SK-N-DZ (cell line): ENCODE measurements at places on chromosomes 5 and 9.

DNA sequence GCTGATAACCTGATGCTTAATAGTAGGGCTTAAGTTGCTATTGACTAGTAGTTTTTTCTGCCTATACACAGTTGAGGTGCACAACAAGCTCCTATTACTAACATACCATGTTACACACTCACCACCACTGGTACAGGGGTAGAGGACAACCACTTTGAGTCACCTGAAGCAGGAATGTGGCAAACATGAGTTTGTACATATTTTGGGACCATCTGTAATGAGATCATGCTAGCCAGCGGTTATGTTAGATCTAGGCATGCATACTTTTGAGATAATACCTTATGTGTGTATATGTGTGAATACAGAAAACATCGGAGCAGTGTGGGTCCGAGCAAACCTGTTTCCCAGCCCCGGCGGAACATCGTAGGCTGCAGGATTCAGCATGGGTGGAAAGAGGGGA, 72.8 kb upstream of the NXNL2 start:
- no peak for DNase-seq

GRCh38 chr9:131728961-131729360, 10.9 kb downstream of the RAPGEF1 start:
- peak; percentile 47 for DNase-seq

- no peak for DNase-seq
Measured at GRCh38 chr5:139762615-139763170, 32.9 kb upstream of the PSD2 start.

GRCh38 chr5:1374030-1374678, 29.3 kb upstream of the CLPTM1L start:
- no peak for DNase-seq

DNA sequence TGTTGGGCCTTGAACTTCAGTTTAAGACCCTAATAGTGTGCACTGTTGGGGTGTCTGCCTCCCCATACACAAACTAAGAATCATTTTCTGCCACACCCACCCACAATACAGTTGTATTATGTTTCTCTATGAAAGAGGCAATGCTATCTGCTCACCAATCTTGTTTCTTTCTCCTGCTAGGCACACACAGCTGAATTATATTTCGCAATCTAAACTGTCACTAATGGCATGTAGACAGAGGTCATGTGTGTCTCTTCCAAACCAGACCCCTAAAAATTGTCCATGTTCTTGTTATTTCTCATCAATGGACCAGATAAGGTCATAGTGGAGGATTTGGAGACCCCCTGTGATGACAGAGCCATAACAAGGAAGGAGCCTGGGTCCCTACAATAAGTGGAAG, 57.3 kb downstream of the RIGI start:
- no peak for DNase-seq

DNA sequence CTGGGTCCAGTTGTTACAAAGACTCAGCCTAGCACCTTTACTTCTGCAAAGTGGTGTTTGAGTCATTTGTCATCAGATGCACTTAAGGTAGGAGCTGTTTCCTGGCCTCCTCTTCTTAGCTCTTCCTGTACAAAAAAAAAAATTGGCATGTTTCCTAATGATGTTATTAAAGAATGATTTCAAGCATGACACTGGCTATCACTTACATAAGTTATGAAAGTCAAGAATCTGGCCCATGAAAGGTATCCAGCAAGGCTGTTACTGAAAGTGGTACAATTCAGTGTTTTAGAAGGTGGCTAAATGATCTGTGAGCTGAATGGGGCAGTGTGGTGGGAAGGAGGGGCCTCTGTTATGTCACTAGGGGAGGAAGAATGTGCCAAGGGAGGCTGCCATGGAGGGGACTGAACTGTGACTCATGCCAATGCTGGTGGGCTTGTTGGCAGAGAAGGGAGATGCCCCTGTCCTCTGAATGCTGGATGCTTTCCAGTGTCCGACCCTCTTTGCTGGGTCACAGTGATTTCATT, 175.1 kb upstream of the MAP1B start:
- DNase-seq = no peak
